ENCODE measurements at places on chromosomes 5 and 9. TPM values are rescaled to one million over a fixed set of nuclear protein-coding genes. Genes with fewer than 3 reads are reported as not detected.

CCDC192 gene
- total RNA-seq = 1.3 TPM

NXNL2 gene
- total RNA-seq = 4.3 TPM

PAPPA gene
- 0.38 TPM for total RNA-seq

DNA sequence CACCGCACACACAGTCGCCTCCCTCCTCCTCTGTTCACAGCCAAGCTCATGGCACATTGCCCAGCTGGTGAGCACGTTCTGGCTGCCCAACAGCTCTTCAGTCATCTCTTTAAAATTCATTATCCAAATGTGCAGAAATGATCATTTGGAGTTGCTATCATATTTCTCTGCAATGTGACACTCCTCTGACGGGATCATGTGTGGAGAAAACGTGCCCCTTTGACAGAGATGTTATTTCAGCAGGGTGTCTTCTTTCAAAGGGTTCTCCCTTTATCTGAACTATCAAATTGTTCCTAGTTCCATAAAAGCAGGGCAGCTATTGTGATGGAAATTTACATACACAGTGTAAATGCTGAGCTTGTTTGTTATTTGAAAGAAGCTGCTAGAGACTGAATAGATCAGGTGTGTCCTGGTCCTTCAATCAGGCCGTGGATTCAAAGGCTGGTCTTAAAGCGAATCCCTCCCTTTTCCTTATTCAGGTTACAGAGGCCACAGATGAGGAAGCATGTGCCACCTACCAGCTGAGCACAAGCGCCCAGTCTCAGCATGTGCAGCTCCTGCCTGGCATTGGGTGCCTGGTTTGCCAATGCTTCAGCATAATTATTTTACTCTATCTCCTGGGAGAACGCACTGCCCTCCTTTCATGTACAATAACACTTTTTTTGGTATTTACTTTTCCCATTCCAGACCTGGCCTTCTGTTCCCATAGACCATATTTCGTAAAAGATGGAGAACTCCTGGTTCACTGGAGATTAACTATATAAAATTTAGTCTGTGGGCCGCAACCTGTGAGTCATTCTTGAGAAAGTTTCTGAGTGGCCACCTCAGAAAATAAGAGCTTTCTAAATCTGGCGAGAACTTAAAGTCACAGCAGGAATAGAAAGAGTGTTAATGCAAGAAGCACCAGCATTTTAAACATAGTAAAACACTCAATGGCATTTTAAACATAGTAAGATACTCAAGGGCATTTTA is 433.7 kb downstream of the ENC1 start:
- H3K27me3 ChIP-seq = no peaks in the 10 kb centered on the region
- peaks cover 9% of the 10 kb centered on the region for H3K4me1 ChIP-seq
- H3K36me3 ChIP-seq = no peaks in the 10 kb centered on the region
- no peak overlapping the region for H3K4me3 ChIP-seq
- DNase-seq = peak; percentile 38
- H3K27ac ChIP-seq = no peak overlapping the region

- no peaks in the 10 kb centered on the region for H3K36me3 ChIP-seq
- no peaks in the 10 kb centered on the region for H3K27me3 ChIP-seq
- no peaks in the 10 kb centered on the region for H3K4me1 ChIP-seq
- DNase-seq = peak; percentile 87
- no peak overlapping the region for H3K4me3 ChIP-seq
- no peak overlapping the region for H3K27ac ChIP-seq
These were observed 84.0 kb downstream of the ZFAND5 start for GRCh38 chr9:72280913-72281500.

GRCh38 chr5:32504989-32505596 is 60.6 kb upstream of the ZFR start:
- DNase-seq = peak; percentile 26
- H3K4me3 ChIP-seq = no peak overlapping the region
- no peak overlapping the region for H3K27ac ChIP-seq
- peaks cover 53% of the 10 kb centered on the region for H3K27me3 ChIP-seq
- H3K36me3 ChIP-seq = no peaks in the 10 kb centered on the region
- H3K4me1 ChIP-seq = peaks cover 56% of the 10 kb centered on the region

DNA sequence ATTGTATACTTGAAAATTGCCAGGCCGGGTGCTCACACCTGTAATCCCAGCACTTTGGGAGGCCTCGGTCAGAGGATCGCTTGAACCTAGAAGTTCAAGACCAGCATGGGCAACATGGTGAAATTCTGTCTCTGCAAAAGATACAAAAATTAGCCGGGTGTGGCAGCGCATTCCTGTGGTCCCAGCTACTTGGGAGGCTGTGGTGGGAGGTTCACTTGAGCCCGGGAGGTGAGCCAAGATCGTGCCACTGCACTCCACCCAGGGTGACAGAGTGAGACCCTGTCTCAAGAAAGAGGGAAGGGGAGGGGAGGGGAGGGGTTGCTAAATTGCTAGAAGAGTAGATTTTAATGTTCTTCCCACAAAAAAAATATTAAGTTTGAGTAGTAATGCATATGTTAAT is 53.2 kb downstream of the FNBP1 start:
- H3K27ac ChIP-seq = peak overlapping the region; percentile 76
- no peak for DNase-seq
- H3K27me3 ChIP-seq = no peaks in the 10 kb centered on the region
- no peak overlapping the region for H3K4me3 ChIP-seq
- H3K36me3 ChIP-seq = no peaks in the 10 kb centered on the region

GRCh38 chr5:32709750-32710549 is 1.2 kb upstream of the NPR3 start:
- peaks cover 32% of the 10 kb centered on the region for H3K4me1 ChIP-seq
- H3K27ac ChIP-seq = no peak overlapping the region
- H3K27me3 ChIP-seq = peaks cover 75% of the 10 kb centered on the region
- no peaks in the 10 kb centered on the region for H3K36me3 ChIP-seq
- peak; percentile 91 for DNase-seq

GRCh38 chr5:159929176-159929575 is 12.9 kb downstream of the ADRA1B start:
- no peaks in the 10 kb centered on the region for H3K36me3 ChIP-seq
- no peak for DNase-seq
- H3K27ac ChIP-seq = no peak overlapping the region
- H3K27me3 ChIP-seq = no peaks in the 10 kb centered on the region
- no peaks in the 10 kb centered on the region for H3K4me1 ChIP-seq

DNA sequence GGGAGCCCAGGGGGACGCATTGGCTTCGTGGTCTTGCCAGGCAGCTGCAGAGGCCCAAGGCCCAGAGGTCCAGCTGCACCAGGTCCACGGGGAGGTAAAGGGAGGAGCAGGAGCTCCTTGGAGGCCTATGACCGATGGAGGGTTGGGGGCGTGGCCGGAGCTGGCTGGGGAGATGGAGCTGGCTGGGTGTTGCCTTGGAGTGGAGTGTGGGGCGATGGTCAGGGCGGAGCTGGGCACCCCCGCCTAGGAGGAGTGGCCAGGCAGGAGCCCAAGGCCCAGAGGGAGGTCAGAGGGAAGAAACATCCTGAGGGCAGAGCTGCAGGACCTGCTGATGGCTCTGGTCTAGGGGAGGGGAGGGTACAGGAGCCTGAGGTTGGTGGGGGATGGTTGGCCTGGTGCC is 44.6 kb downstream of the KCNT1 start:
- no peaks in the 10 kb centered on the region for H3K4me1 ChIP-seq
- DNase-seq = no peak
- H3K27ac ChIP-seq = no peak overlapping the region
- no peaks in the 10 kb centered on the region for H3K36me3 ChIP-seq
- no peaks in the 10 kb centered on the region for H3K27me3 ChIP-seq

- peak; percentile 36 for DNase-seq
- no peaks in the 10 kb centered on the region for H3K4me1 ChIP-seq
- no peaks in the 10 kb centered on the region for H3K27me3 ChIP-seq
- no peak overlapping the region for H3K27ac ChIP-seq
- no peaks in the 10 kb centered on the region for H3K36me3 ChIP-seq
- no peak overlapping the region for H3K4me3 ChIP-seq
These were observed 23.5 kb downstream of the HMCN2 start for GRCh38 chr9:130288926-130289690.

DNA sequence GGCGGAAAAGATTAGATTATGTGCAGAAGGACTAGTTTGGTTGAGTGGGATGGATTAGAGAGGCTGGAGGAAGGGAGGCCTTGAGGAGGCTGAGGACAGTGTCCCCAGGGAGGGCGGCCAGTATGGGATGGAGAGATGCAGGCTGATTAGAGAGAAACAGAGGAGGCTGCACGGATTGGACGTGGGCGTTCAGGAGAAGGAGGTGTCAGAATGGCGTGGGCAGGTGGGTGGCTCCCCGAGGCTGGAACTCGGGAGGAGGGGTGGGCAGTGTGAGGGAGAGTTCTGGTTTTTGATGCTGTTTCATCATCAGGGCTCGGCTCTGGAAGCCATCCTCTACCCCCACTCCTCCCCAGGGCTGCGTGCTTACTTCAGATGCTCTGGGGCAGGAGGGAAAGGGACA is 13.0 kb downstream of the CDHR2 start:
- no peaks in the 10 kb centered on the region for H3K36me3 ChIP-seq
- peaks cover 5% of the 10 kb centered on the region for H3K4me1 ChIP-seq
- no peak overlapping the region for H3K4me3 ChIP-seq

- H3K27ac ChIP-seq = peak overlapping the region; percentile 72
- H3K4me1 ChIP-seq = peaks cover 22% of the 10 kb centered on the region
- no peaks in the 10 kb centered on the region for H3K27me3 ChIP-seq
- no peaks in the 10 kb centered on the region for H3K36me3 ChIP-seq
- peak; percentile 84 for DNase-seq
These were observed 61.0 kb upstream of the FER start for GRCh38 chr5:108686676-108687075.

DNA sequence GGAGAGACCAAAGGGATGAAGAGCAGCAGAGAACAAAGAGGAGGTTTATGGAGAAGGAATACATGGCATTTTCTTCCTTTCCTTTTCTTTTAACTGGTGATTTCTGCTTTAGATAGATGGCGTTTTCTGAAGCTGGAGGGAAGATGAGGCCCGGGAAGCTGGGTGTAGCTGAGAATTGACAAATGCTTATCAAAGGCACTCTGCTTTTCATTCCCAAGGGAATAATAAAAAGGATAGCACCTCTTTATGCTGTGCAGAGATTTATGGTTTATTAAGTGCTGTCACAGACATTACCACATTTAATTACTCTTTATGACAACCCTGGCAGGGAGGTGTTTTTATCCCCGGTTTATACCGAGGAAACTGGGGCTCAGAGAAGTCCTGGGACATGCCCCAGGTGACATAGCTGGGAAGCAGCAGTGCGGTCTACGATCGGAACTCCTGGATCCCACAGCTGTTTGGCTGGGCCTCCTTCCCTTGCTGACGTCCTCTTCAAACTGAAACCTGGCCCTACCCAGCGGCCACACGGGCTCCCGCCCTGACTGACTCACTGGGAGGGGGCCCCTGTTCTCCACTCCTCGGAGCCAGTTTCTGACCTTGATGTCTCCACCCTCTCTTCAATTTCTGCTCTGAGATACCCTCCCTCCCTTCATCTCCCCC is 8.2 kb upstream of the EPB41L4B start:
- no peak for DNase-seq
- no peak overlapping the region for H3K4me3 ChIP-seq
- no peaks in the 10 kb centered on the region for H3K36me3 ChIP-seq
- no peak overlapping the region for H3K27ac ChIP-seq
- peaks cover 8% of the 10 kb centered on the region for H3K4me1 ChIP-seq

DNA sequence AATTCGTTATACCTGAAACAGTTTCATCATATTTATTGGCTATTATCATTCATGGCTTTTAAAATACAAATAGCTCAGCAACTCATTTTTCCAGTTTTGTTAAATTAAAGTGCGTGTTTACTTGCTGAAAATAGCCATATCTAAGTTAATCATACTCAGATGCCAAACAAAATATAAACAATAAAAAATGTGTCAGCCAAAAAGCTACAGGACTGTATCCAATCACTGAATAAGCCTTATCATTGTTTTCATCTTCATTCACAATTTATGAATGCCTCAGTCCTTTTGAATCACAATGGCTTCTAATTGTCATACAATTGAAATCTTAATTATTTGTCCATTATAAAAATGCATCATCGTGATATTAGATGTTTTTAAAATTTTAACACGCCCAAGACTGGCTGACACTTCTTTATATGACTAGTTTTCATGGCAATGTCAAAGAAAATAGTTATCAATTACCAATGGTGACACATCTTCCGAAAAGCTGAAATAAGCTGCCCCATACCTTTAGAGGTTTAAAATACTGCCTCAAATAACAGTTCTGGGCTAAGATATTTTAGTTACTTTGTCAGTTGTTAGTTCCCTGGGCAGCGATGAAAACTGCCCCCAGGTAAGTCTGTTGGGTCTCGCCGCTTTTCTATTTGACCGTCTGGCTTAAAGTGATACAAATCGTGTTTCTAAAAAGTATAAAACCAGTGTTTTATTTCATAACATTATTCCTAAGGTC is 1.8 kb downstream of the NFIB start:
- H3K27me3 ChIP-seq = peaks cover 32% of the 10 kb centered on the region
- no peak overlapping the region for H3K27ac ChIP-seq
- no peak for DNase-seq
- peaks cover 23% of the 10 kb centered on the region for H3K4me1 ChIP-seq
